Suprapubic skin (tissue), 4 donors: ENCODE measurements at places on chromosomes 16 and 17.

DNA sequence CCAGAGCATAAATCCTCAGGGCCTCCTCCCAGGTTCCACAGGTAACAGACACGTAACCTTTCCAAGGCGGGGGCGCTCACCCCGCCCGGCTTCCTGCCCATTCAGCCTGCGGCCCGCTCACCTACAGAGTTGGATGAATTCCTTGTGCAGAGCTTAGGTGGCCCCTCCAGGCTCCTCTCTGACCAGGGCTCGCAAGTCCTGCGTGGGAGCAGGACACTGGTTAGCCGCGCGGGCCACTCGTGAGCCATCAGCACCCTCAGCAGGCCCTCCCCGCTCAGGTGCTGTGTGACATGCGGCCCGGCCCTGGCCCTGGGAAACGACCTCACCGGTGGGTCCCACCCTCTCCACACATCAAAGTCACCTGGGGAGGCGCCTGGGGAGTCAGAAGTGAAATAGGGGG is 528 bp downstream of the TERB1 start:
- no peak for DNase-seq

DNA sequence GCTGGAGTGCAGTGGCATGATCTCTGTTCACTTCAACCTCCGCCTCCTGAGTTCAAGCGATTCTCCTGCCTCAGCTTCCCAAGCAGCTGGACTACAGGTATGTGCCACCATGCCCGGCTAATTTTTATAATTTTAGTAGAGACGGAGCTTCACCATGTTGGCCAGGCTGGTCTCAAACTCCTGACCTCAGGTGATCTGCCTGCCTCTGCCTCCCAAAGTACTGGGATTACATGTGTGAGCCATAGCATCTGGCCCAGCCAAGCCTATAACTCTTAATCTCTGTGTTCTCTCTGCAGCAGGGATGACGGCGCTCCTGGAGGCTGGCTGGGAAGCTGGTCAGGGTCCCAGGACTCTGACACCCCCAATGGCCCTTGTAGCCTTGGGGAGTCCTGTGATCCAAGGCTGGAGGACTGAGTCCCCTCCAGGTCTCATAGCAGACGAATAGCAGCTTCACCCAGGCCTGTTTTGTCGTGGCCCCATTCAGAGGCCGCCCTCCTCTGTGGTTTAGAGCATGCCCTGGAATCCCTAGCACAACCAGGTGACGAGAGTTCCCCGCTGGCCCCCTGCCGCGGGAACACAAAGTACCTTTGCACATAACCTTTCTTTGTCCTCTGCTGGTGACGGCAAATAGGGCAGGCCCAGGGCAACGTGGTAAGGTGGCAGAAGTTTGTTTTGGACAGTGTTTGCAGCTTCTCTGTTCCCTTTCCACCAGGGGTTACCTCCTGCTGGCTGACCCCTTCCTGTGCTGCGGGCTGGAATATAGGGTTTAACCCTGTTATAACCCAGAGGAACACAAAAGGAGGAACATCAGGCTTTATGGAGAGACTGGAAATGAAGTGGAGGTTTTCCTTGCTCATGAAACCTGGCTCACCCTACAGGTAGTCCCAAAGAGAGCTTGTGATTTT is 43.0 kb upstream of the TOB1 start:
- DNase-seq, result peak; percentile 84

DNA sequence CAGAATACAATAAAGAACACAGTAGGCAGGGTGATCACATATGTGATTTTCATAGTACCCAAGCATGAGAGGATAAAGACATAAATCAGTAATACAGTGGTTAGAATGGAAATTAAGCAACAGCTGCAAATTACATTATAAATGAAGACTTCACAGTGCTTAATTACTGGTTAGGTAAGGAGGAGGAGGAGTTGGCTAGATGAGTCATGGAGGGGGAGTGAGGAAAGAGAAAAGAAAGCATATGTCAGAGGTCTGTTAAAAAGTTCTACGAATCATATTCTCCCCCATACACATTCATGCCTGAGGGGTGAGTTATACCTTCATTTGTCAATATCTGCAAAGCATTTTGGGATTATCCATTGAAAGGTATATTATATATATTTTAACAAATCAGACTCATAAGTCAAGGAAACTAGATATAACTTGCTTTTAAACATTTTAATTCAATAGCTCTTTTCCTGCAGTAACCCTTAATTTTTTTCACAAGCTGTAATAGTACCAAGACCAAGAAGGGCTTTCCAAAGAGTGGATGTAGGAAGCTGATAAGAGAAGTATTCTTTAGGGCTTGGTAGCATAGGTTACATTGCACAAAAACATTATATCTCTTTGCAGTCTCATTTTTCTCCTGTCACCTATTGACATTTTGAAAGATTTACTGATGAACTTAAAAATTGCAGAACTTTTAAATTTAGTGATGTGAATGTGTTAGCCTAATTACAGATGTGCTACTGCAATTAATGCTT is 99.3 kb downstream of the STXBP4 start:
- no peak for DNase-seq

DNA sequence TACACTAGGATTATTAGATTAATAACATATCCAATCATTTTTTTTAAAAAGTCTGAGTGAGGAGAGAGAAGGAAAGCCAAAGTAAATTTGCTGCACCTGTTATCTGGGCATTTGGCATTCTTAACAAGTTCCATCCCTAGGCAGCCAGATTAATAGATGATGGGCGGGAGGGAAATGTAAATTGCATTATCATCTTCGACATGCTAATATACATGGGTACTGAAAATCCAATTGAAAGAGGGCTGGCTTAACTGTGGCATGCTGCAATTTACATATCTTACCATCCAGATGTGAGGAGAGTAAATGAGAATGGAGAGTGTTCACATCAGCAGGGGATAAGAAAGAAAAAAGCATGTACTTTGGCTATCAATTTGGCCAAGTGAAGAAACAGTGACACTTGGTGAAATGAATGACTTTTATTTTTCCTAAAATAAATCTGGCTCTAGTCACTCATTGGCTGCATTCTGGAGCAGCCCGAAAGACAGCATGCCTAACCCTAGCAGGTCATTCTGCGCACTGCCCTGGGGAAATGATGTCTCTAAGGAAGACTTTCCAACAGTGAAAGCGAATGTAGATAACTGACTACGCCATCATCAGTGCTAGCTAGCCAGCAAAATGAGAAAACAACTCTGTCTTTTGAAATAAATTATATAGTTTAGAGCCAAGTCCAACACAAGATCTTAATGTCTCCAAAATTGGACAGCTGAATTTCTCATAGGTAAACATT is 57.9 kb downstream of the HYDIN start:
- no peak for DNase-seq

DNA sequence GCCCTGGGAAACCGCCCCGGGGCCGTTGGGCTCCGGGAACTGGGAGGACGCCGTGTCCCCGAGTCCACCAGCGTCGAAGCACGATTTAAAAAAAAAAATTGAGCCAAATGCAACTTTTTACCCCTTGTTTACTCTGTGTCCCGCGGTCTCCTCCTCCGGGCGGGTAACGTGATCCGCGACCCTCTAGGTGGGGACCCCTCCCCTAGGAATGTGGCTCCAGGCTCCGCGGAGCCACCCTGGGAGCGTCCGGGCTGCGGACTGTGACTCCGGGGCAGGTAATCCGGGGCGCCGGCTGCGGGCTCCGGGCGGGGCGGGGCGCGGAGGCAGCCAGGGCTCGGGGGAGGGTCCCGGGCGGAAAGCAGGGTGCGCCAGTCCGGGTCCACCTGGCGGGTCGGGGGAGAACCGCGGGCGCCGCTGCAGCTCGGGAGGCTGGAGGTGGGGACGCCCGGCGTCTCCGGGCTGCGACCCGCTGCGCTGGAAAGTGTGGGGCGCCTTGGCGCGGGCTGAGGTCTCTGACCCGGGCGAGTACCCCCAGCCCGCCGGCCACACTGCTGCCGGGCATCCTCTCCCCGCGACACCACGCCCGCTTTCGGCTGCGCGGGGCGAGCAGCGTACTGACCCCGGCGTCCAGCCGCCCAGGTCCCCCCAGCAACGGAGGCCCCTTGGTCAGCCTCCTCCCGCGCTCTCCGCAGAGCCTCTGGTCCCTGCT is 852 bp upstream of the HELZ start:
- DNase-seq, result no peak

DNA sequence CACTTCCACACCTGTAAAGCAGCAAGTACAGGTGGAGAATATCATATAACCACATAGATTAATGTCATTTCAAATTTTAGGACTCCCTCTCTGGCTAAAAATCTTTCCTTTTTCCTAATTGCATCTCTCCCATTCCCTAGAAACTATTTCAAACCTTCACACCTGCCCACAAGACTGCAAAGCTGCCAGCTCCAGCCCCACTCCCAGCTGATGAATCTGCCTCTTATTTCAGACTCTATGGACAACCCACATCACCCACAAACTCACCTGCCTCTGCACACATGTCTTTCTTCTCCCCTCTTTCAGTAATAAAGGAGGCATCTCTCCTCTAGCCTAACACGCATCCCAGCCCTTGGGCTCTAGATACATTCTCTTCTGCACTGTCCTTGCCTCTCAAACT is 315.1 kb downstream of the GRIN2A start:
- DNase-seq, result no peak

DNA sequence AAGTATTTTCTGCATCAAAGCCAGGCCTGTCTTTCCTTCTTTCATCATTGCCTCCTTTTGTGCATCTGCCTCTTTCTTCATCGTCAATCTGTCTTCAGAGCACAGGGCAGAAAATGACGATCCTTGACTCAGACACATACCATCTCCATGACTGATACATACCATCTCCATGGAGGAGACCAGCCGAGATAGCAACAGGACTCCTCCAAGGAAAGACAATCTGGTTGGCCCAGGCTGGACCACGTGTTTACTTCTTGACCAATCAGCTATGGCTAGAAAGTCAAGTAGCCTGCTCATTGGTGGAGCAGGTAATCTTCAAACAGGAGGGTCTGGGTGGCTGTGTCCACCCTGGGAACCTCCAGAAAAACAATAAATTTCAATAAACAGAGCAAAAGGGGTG is 164.6 kb downstream of the CPPED1 start:
- DNase-seq, result no peak

GRCh38 chr17:63785556-63785955 is 11.6 kb downstream of the DDX42 start:
- no peak for DNase-seq

DNA sequence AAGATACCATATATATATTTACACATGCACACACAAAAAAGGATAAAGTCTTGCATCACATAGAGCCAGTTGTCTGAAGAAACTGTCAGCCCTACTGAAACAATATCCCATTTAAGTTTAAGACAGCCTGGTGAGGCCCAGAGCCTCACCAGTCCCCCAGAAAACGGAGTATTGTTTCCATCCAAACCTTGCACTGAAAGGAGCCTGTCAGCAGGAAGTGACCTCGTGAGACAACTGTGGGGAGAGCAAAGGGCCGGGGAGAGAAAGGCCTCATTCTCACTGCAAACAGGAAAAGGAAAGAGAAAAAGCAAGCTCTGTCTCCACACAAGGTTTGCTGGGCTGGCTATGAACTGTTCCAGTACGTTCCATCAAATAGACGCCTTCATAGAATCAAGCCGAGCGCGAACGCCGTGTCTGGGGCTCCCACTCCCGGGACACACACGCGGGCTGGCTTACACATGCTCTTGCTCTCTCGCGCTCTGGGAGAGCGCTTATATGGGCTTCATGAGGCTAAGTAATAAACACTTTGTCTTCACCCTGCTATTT is 44.4 kb upstream of the ZFHX3 start:
- no peak for DNase-seq

DNA sequence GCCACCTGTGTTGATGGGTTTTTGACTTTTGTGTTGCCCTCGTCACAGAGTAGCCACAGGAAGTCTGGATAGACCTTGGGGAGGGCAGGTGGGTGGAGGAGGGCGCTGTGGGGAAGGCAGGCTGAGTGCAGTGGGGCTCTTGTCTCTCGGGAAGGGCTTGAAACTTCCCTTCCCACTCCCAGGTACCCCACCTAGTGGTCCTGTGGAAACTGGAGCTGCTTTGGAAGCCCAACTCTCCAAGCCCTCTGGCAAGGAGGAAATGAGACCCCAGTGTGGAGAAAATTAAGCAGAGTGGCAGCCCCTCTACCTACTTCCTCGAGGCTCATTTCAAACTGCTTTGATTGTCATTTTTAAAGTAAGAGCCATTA is 9.2 kb downstream of the CA5A start:
- DNase-seq, result no peak

DNA sequence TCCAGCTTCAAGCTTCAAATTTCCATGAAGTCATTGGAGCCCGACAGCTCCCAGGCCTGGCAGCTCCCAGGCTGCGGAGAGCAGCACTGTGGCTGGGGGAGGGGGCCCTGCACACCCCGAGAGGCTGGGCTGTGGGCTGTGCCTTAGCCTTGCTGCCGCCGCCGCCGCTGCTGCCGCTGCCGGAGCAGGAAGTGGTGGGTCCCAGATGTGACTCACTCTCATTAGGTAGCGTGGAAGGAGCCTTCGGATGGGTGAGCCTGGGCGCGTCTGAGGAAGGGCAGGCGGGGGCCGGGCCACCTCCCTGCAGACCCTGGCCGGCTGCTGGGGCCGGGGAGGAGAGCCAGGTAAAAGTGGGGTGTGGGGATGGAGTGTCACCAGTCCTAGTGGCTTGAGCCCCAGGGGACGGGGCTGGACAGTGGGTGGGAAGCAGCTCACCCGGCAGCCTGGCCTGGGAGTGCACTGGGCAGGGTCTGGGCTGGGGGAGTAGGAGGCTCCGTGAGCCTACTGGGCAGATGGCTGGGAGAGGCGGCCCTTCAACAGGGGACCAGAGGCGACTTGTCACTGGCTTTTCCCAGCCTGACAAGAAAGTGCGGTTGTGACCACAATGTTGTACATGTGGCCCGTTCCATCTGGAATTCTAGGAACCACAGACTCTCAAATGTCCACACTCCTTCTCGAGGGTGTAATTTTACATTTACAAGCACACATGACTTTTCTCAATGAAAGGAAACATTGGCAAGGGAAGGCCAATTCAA is at the start of gene ADCY7:
Gene ADCY7, plus strand, starts transcription at position 215 of the 755 bp plus-strand sequence. CDS start 21,629 bp downstream, outside the sequence.
- no peak for DNase-seq

GRCh38 chr17:29238133-29238850 is 8.4 kb upstream of the CRYBA1 start:
- no peak for DNase-seq

- DNase-seq, result no peak
Measured at GRCh38 chr16:58157951-58158540, 28.9 kb upstream of the CFAP20 start.

DNA sequence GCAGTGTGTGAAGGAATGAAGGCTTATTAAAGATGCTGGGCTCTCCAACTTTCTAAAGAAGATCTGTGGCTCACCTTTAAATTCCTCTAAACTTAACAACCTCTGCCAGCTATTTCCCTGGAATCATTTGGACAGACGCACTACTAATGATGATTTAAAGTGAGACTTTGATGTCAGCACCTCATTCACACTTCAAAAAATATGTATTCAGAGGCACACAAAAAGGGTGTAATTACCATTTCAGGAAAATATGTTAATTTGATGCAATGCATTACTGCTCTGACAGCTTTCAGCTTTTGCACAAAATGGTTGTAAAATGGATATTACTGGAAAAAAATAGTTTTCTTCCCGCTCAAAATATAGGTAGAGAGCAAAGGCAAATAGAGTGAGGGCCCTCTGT is 423.9 kb upstream of the ASIC2 start:
- no peak for DNase-seq

- no peak for DNase-seq
Measured at GRCh38 chr16:51144203-51144602, 6.9 kb downstream of the SALL1 start.
